CD4-positive, alpha-beta T cell treated with Interferon gamma for 1 hour (primary cell): ENCODE measurements at places on chromosomes 3 and 15.

GRCh38 chr3:135706758-135707375, 258.7 kb upstream of the PPP2R3A start:
- DNase-seq, result no peak

DNA sequence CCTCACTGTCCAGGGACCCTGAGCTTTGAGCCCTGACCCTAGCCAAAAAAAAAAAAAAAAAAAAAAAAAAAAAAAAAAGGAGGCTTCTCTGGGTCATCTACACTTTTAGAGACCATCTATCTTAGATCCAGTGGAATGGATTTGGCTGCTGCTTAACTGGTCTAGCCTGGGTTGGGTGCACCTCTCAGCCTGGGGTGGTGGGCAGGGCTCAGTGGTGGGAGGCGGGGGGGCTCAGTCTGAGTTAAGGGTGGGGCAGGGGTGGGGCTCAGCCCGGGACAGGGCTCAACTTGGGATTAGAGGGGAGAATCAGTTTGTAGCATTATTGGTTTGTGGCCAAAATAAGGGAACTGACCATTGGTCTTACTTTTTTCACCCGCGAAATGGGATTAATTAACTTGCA, 139.2 kb downstream of the TPRA1 start:
- no peak for DNase-seq

DNA sequence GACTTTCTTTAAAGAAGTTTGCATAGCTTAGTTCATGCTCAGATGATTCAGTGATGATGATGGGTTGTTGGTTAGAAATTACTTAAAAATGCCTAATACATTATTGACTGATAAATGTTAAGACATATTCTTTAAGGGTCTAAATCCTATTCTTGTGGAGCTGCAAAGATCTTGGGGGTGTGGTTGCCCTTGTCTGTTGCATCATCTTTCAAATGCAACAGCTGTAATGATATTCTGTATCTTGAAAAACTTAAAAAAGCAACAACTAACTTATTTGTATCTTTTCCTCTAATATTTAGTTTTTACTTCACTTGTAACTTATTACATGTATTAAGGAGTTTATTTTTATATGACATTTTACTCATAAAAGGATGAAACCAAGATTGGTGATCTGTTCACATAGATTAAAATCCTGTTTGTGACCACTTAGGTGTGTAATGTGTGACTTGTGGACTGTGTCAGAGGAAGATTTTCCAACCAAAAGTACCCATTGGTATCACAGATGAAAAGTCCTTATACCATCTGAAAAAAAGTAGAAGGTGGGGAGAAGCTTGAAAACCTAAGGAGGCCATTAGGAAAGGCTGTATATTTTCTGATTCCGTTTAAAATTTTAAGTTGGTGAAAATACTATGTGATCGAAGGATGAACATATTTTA, 142.8 kb downstream of the IGF1R start:
- DNase-seq, result no peak

GRCh38 chr15:67922971-67923945, 83.4 kb upstream of the RNU6-1 start:
- no peak for DNase-seq

DNA sequence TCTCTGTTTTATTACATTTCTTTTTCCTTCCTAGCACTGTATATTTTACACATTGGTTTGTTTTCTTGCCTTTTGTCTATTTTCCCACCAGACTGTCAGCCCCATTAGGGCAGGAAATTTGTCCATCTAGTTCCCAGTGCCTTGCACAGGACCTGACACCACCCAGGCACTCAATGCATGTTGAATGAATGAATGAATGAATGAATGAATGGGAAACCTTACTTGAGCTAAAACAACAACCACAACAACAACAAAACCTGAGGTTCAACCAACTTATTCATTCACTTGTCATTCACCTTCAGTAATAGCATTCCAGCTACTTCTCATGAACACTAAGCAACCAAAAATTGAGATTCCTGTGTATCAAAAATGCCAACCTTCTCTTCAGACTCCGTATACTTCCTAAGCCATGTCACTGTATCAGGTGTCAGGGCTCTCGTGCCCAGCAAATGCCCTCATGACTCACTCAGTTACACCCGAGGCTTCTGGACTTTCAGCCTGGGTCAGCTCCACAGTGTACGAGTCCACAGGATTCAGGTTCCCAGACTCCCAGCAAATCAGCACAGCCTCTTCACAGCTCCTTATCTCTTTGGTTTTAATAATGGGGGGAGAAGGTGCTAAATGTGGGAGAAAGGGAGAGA, 37.3 kb downstream of the FSD2 start:
- no peak for DNase-seq

DNA sequence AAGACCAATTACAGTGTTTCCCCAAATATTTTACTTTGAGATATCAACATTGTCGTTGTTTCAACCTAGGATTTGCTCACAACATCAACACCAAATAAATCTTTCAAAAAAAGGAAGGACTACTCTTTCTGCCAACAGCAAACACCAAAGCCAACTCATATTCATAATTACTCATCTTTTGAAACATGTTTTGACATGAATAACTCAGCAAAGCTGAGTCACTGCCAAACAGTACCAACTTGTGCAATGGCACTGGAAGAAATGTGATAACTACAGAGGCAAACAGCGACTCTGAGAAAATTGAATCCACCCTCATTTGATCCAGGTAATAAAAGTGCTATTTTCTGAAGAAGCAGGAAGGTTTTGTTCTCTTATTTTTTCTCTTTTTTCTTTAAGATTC, 67.2 kb downstream of the PEX5L start:
- DNase-seq, result no peak

- no peak for DNase-seq
Measured at GRCh38 chr3:32048487-32049182, 57.8 kb upstream of the GPD1L start.

DNA sequence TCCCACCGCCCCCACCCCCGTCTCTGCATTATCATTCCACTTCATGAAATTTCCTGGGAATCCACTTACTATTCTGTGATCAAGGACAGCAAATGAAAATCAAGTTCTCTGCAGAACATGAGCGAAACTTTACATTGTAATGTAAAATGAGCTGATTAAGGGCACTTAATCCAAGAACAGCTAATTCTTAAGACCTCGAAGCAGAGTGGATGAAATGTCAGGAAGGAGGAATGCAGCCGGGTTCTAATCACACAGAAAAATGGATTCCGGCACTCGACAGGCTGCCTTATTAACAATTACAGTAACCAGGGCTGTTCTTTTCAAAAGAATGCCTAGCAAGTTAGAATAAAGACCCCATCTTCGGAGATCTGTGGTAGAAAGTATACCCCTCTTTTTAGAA, 57.5 kb downstream of the RFTN1 start:
- no peak for DNase-seq

- no peak for DNase-seq
Measured at GRCh38 chr15:48462688-48463087, 131.5 kb downstream of the DUT start.

DNA sequence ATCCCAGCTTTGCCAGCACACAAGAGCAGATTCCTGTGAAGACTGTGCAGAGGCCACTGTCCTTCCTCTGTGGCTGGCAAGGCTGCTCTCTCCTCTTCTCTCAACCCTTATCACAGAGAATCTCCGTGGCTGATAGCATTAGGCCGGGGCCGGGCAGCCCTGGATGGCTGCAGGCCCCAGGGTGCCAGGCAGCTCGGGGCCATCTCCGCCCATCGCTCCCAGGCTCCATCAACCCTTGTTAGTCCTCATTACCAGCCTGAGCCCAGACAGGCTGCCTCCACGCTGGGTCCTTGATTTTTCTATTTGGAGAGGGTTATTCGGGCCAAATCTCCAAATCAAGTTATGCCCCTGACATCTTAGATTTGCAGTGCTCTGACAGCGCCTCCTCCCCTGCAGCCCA, 39.1 kb downstream of the MRPL46 start:
- DNase-seq, result no peak

- no peak for DNase-seq
Measured at GRCh38 chr3:29559741-29560465, 279.0 kb downstream of the RBMS3 start.

GRCh38 chr3:183275937-183276336, 22.9 kb downstream of the B3GNT5 start:
- no peak for DNase-seq

DNA sequence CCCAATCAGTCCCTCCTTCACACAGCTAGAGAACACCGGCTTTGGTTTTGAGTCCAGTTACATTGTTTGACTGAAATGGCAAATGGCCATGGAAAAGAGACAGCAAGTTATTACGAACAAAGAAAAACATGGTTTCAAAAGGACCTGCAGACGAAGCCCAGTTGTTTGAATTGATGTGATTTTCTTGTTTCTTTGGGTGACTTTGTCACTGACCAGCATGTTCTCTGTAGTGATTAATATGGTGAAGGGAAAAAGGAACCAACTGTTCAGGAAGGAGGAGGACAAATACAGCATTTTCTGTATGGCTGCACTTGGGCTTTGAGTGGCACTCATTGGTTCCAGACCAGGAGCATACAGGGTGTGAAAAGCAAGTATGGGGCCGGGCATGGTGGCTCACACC, 217.4 kb upstream of the TPM1 start:
- DNase-seq, result no peak

DNA sequence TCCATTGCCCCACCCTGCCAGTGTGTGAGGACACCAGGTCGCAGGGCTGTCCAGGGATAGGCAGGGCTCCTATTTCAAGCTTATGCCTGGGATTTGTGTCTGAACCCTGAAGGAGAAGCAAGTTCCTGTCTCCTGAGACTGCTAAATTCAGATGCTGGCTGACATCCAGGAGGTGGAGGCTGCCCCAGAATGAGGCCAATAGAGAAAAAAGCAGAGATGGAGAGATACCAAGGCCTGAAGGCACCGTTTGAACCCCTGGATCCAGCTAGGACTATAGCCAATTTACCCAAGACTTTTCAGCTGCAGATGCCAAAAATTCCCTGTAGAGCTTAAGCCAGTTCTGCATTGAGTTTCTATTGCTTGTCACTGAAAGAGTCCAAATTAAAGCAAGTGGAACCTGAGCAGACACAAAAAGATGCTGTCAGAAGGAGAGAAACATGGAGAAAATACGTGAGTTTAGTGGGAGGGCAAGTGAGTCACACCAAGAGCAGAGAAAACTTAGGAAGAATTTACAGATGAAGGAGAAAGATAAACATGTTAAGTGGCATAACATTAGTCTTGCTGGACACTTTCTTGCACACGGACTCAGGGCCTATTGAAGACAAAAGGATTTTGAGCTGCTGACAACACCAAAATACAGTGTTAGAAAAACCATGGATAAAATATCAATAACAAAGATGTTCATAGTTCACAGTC, 148.6 kb downstream of the CNTN3 start:
- no peak for DNase-seq

- DNase-seq, result no peak
Measured at GRCh38 chr3:112047264-112047663, 12.7 kb downstream of the TMPRSS7 start.

GRCh38 chr3:196219194-196219969, 3.0 kb downstream of the SLC51A start:
- DNase-seq, result peak; percentile 77

DNA sequence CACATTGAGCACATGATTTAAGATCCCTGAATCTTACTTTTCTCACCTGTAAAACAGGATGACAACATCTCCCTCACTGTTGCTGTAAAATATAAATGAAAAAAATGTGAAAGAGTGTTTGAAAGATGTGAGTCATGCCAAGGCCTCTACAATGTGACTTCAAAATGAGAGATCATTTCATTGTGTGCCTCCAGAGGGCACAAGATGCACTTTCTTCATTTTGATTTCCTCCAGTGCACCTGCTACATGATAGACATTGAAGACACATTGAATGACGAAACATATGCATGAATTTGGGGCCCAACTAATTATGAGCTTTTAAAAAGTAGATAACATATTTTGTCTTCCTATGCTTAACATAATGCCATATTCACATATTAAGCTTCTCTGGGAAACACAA, 170.3 kb downstream of the MOBP start:
- no peak for DNase-seq

DNA sequence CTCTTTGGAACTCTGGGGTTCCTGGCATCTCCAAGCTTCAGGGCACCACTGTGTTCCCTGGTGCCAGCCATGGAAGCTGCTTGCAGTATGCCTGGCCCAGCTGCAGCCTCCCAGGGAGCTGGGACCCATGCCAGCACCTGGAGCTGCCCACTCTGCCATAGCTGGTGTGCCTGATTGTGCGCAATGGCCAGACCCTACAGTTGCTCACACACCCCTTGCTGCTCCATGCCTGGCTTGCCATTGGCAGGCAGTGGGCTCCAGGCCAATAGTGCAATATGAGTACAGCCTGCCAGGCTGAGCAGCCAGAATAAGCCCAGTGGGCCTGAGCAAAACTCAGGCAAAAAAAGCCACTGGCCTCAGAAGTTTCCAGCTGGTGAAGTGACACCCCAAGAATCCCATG, 43.8 kb upstream of the LRRFIP2 start:
- no peak for DNase-seq

- DNase-seq, result no peak
Measured at GRCh38 chr3:67018789-67019526, 20.9 kb downstream of the KBTBD8 start.

GRCh38 chr15:36666228-36666905, 86.9 kb downstream of the CDIN1 start:
- DNase-seq, result no peak

DNA sequence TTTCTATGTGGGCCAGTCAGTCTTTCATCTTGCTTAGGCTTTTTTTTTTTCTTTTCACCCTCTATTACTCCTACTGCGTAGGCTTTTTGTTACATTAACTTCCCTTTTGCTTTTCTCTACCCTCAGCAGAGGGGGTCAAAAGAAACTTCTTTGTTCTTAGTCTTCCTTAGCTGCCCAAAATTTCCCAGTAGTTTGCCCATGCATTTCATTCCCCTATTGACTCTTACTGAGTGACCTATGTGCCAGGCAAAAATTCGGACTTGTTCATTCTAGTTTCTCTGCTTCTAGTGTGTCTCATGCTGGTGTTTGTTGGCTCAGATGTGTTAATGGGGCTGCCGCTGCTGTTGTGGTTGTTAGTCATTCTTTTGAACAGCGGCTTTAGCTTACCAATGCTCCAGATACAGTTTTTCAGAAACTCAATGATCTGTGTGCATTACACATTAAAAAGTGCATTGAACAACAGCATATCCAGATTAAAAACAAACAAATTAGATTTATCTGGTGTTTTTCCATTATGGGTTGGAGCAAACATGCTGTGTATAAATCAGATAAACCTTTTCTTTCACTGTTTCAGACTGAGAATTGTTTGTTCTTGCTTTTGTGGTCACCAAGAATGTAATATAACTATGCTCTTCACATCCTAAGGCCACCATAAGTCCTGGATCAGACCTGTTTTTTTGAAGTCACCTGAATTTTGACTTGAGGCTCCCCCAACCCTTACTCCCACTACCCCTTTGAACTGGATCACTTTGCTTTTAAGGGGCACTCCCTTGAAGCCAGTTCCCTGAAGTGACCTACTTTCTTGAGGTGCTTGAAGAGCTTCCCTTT, 43.1 kb downstream of the PDE8A start:
- DNase-seq, result no peak

GRCh38 chr3:12060139-12060845, 56.1 kb downstream of the SYN2 start:
- DNase-seq, result no peak

GRCh38 chr15:58748040-58748851, 1.3 kb downstream of the ADAM10 start:
- DNase-seq, result no peak
